ENCODE measurements at places on chromosomes 4 and X.

- peak; percentile 73 for DNase-seq
These were observed 64.6 kb upstream of the TAPT1 start for GRCh38 chr4:16290681-16291420.

- no peak for DNase-seq
These were observed 272.1 kb downstream of the RAPGEF2 start for GRCh38 chr4:159374749-159375530.

GRCh38 chr4:71277353-71277752, 61.5 kb upstream of the SLC4A4 start:
- DNase-seq: no peak

DNA sequence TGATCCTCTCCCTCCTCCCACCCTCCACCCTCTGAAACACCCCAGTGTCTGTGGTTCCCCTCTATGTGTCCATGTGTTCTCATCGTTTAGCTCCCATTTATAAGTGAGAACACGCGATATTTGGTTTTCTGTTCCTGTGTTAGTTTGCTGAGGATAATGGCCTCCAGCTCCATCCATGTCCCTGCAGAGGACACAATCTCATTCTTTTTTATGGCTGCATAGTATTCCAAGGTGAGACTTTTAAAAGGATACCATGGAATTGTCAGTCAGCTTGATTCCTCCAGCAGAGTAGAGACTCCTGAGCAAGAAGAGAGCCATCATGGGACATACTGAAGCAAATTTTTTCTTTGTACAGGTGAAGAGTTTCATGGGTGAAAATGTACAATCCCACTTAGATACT, 38.8 kb upstream of the MTM1 start:
- DNase-seq: no peak

- no peak for DNase-seq
These were observed 3.1 kb downstream of the FRMPD3 start for GRCh38 chrX:107452581-107452980.

DNA sequence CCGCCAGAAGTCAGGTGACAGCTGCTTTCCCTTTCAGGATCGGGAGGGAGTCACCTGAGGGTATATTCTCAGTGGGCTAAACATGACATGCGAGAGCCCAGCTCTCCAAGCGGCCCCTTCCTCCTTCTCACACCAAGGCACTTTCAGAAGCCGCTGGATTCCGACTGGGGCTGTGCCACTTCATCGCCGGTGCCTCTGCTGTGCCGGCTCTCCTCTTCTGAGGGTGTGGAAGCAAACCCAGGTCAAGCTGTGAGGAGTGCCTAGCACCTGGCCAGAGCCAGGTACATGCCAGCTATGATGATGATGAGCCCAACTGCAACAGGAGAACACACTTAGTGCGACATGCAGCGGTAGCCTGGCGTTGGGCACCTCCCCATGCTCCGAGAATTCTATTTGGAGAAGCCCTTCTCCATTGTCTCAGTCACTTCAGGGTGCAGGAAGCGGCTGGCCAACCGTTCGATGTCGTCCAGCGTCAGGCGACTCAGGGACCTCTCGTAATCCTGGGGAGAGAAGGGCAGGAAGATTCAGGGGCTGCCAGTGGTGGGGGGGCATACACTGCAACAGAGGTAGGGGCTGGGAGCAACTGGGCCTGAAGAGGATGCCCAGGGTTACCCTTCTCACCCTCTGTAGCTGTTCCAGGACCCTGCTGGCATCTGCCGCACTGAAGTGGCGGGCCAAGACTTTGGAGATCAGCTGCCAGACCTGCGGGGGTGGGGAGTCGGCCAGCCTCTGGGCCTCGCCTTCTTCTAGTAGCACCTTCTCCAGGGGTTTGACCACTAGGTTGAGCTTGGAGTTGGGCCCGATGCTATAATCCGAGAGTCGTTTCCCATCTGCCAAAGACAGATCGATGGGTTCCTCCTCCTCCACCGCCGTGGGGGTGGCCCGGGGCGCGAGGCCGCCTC, 1.0 kb downstream of the UBL4A start:
- no peak for DNase-seq

- DNase-seq: no peak
These were observed 78.7 kb upstream of the SLC7A11 start for GRCh38 chr4:138320831-138321230.

- no peak for DNase-seq
These were observed 117.8 kb upstream of the PJA1 start for GRCh38 chrX:69282893-69283690.

- peak; percentile 74 for DNase-seq
These were observed 553.6 kb upstream of the BOD1L1 start for GRCh38 chr4:14180983-14181601.

DNA sequence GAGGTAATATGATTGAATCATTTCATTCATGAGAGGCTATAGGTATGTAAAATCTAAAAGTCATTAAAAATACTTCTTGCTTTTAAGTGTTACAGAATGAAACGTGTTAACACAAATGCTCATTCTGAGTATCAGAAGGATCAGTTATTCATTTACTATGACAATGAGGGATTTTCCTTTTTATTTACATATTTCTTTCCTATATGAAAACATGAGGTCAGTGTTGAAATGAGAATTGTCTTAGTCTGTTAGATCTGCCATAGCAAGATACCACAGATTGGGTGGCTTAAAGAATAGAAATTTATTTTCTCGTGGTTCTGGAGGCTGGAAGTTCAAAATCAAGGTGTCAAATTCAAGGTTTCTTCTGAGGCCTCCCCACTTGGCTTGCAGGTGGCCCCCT, 181.2 kb downstream of the ARHGAP10 start:
- DNase-seq: no peak

DNA sequence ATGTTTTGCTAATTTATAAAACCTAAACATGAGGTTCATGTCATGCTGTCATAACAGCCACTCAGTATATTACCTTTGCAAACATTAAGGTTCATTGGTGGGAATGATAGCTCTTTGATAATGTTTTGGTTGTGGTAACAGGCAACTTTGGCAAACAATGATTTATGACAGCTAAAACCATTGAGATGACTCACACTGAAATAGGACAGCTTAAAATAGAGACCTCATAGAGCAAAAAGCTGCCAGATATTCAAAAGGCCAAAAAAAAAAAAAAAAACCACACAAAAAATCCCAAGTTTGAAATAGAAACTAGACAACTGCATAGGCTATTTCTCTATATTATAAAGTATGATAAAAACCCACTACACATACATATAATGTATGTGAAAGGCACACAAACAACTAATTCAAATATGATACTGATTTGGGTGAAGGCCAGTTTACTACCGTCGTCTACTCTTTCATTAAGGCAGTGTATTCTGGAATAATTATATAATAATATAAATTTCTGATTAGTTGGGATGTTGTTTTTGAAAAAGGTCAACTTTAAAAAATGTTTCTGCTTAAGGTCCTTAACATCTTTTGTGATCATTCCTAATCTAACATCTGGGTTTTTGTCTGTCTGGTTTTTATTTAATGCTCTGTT, 646.0 kb upstream of the PITX2 start:
- DNase-seq: no peak

DNA sequence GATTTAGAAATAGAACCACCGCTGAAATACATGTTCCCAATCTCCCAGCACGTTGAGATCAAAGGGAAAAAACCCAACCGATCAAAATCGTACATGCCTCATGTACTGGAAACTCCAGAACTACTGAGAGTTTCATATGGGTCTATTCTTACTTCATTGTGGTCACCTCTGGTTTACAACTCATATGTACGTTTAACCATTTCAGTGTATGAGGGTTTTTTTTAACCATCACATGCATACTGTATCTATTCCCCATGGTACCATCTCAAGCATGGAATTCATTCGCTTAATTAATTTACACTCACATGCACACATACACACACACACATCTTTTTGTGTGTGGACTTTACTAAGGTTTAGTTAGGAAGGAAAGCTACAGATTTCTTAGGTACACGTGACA, 46.0 kb upstream of the CLNK start:
- DNase-seq: no peak
